ENCODE measurements at places on chromosomes 12 and 14. TPM values are rescaled to one million over a fixed set of nuclear protein-coding genes. Genes with fewer than 3 reads are reported as not detected.
A peak's percentile ranks its signal among the peaks of the same experiment; 100 is the strongest.

Gene COX8C
- total RNA-seq: not detected

Gene DHRS4L2
- 6.2 TPM for total RNA-seq

Gene MTHFD1
- 252 TPM for total RNA-seq

DNA sequence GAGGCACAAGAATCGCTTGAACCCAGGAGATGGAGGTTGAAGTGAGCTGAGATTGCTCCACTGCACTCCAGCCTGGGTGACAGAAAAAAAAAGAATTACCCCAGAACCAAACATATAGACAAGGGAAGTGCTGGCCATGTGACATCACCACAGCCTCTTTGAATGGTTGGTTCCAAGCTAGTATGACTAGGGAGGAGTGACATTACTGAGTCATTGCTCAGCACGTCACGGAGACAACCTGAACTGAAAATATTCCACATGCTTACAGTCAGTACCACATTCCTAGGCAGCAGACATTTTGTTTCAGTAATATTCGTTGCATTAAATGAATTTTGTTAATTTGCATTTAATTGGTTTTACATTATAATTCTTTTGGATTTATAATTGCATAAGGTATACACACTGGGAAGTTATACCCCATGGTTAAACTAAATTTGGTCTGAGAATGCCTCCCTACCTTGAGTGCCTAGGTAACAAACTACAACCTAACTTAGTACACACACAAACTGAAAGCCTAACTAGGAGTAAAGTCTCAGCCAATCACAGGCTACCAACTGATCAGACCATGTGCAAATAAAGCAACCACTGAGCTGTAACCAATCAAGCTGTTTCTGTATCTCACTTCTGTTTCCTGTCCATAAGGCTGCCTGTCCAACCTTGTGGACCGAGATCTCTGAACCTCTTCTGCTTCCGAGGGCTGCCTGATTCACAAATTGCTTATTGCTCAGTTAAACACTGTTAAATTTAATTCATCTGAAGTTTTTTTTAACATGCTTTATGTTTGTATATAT lies 164.4 kb downstream of the CAND1 start:
- no peaks in the 10 kb centered on the region for H3K4me1 ChIP-seq
- no peaks in the 10 kb centered on the region for H3K27me3 ChIP-seq
- DNase-seq: no peak
- no peak overlapping the region for H3K27ac ChIP-seq

DNA sequence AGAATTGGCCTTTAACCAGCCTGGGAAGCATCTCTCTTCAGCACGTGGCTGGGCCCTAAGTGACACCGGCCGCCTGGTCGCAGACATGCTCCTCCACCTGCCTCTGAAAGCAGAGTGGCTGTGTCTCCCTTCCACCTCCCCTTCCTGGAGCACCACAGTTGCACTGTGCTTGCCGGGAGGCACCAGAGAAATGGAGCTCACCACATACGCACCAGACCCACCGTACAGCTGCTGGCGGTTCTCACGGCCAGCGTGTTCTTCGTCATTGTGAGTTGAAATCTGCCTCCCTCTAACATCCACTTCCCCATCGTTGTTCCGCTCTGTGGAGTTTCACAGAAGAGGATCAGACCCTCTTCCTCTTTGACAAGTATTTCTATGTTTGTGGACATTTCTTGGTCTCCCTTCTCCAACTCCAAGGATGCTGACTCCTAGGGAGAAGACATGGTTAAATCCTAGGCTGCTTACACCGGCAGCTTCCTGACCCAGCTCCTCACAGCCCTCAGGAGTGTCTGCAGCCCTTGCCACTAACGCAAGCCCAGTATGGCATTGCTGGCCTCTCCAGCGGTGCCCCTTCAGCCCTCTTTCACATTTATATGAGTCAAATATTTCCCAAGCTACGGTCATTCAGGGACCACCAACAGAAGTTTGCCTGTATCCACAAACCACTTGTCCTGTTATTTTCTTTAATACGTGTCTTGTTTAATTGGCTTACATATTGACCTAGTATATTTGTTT lies 11.5 kb upstream of the KRT5 start:
- H3K27ac ChIP-seq: no peak overlapping the region
- H3K4me3 ChIP-seq: no peak overlapping the region
- no peak for DNase-seq
- H3K36me3 ChIP-seq: no peaks in the 10 kb centered on the region
- no peaks in the 10 kb centered on the region for H3K27me3 ChIP-seq

DNA sequence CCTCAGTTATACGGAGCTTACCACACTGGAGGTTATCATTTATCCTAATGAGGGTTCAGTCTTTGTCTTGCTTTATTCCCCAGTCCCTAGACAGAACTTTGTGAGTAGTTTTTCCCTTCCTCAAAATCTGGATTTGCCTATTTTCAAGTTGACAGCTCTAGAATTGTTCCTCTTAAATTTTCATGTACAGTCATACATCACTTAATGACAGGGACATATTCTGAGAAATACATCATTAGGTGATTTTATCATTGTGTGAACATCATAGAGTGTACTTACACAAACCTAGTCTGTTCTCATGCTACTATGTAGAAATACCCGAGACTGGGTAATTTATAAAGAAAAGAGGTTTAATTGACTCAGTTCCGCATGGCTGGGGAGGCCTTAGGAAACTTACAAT lies 3.1 kb downstream of the PRKAB1 start:
- no peak overlapping the region for H3K4me3 ChIP-seq
- DNase-seq: no peak
- no peak overlapping the region for H3K27ac ChIP-seq
- H3K27me3 ChIP-seq: no peaks in the 10 kb centered on the region

GRCh38 chr14:103908580-103908979 lies 19.7 kb upstream of the TDRD9 start:
- no peak overlapping the region for H3K4me3 ChIP-seq
- H3K36me3 ChIP-seq: peaks cover 1% of the 10 kb centered on the region
- no peaks in the 10 kb centered on the region for H3K27me3 ChIP-seq
- no peak overlapping the region for H3K27ac ChIP-seq

- H3K36me3 ChIP-seq: no peaks in the 10 kb centered on the region
- no peak overlapping the region for H3K4me3 ChIP-seq
- H3K4me1 ChIP-seq: peaks cover 18% of the 10 kb centered on the region
- H3K27me3 ChIP-seq: no peaks in the 10 kb centered on the region
- DNase-seq: no peak
- no peak overlapping the region for H3K27ac ChIP-seq
These were observed 845.7 kb upstream of the USP15 start for GRCh38 chr12:61414470-61414869.

DNA sequence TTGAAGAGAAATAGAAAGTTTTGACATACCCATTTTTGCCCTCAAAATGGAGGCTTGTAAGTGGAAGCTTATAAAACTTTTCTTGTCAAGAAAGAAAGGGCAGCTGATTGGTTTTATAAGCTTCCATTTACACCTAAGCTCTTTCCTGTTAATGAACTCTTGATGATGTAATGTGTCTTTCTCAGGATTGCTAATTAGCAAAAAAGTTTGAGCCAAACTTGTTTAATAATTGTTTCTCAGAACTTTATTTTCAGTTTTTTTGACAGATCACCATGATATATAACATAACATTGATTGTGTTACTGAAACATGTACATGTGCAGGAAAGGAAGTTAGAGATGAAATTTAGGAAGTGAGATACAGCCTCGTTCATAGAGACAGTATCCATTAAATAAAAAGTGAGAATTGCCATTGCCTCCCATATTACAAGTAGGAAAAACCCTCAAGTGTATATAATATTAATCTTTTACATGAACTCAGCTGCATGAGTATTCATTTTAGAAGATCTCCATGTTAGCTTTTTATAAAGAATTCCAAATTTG lies 26.8 kb downstream of the RIC8B start:
- no peaks in the 10 kb centered on the region for H3K36me3 ChIP-seq
- DNase-seq: no peak
- no peak overlapping the region for H3K4me3 ChIP-seq
- H3K27ac ChIP-seq: no peak overlapping the region

DNA sequence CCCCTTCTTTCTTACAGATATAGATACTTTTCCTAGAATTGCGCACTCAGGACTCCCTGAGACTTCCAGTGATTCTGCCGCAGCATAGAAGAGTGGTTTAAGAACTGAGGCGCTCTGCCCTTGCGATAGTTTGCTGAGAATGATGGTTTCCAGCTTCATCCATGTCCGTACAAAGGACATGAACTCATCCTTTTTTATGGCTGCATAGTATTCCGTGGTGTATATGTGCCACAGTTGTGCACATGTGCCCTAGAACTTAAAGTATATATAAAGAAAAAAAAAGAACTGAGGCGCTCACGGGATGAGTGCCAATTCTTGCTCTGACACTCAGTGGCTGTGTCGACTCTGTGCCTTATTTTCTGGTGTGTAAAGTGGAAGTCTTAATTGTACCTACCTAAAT lies 1.4 kb upstream of the CPM start:
- 0 out of 2 replicates have a peak overlapping the region, but pooled peaks have one; percentile 60 for H3K4me3 ChIP-seq
- peaks cover 17% of the 10 kb centered on the region for H3K4me1 ChIP-seq
- peaks cover 46% of the 10 kb centered on the region for H3K27me3 ChIP-seq
- H3K27ac ChIP-seq: no peak overlapping the region

DNA sequence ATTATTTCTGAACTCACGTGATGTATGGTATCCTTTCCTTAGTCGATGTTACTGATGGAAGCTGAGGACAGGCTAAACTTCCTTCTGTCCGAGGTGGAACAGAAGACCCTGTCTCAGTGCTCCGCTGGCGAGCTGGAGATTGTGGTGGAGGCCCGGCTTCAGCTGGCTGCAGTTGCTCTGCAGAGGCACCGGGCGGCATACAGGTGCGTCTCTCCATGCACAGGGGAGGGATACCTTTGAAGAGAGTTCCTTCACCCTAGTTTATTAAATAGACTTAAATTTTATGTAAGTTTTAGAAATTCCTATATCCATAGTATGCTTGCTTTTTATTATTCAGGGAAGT lies 186.7 kb upstream of the NEDD1 start:
- no peaks in the 10 kb centered on the region for H3K36me3 ChIP-seq
- no peak overlapping the region for H3K4me3 ChIP-seq
- H3K27ac ChIP-seq: no peak overlapping the region
- no peaks in the 10 kb centered on the region for H3K4me1 ChIP-seq
